GM23248 (cell line): ENCODE measurements at places on chromosomes 6 and 20.

- DNase-seq = no peak
Observed at GRCh38 chr20:58056921-58057686, 171.3 kb downstream of the ANKRD60 start.

DNA sequence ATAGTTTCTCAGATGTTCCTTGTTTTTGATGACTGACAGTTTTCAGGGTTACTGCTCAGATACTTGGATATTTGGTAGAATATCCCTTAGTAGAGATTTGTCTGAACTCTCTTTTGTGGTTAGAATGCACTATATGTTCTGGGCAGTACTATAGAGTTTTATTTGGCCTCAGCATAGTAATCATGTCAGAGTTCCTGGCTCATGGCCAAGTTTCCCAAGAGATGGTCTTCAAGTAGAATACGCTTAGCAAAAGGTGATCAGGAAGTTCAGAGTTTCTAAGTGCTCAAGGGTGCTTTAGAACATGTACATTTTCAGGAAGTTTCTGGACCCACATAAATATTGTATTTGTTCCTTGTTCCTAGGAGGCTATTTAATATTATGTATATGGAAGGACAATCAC, 1209.7 kb upstream of the GJE1 start:
- no peak for DNase-seq

GRCh38 chr6:25012657-25013056, 76.9 kb upstream of the RIPOR2 start:
- DNase-seq = peak; percentile 81

DNA sequence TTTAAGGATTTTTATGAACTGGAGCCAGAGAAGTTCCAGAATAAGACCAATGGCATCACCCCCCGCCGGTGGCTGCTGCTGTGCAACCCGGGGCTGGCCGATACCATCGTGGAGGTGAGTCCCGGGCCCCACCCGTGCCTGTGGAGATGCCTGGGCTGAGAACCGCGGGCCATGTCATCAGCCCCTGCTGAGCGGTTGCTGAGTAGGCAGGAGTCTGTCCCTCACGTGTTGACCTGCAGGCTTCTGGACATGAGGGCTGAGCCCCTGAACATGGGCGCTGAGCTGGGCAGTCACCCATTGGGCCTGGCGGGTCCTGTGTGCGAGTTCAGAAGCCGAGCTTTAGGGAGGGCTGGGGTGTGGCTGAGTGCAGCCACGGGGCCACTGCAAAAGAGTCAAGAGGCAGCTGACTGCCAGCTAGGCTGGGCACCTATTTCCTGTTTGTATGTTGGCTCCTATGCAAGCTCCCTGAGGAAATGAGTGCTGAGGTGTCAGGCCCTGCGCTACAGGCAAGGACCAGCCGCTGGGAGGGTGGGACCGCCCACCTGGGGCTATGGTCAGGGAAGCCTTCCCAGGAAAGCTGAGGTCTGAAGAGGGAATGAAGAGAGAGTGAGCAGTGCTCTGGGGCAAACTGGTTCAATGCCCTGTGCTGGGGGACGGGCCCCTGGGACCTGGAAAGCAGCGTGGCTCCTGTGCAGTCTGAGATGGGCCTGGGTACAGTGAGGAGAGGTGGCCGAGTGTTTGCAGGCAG, 34.3 kb downstream of the PYGB start:
- DNase-seq = no peak

DNA sequence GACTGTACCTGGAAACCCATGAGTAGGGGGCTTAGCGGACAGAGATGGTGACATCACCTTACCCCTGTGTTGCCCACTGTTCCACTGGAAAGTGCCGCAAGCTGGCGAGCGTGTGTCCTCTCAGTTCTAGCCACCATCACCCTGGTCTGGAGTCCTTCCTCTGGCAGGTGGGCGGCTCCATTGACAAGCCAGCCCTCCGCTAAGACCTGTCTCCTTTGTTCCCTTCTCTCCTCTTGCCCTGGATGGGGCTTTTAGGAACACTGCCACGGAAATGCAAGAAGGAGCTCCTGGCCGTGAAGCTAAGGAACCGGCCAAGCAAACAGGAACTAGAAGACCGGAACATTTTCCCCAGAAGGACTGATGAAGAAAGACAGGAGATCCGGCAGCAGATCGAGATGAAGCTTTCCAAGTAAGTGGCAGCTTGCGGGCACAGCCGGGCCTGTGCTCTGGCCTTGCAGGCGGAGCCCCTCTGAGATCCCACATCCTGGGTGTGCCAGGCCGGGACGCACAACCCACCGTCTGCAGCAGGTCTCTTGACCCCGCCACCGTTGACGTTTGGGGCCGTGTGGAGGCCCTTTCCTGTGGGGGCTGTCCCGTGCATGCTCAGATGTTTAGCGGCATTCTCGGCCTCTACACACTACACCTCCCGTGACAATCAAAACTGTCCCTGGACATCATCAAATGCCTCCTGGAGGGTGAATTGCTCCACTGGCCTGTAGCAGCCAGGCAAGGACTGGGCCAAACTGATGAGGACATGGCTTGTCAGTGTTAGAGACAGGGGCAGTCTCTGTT, 127.5 kb downstream of the SYCP2 start:
- DNase-seq = no peak

GRCh38 chr6:37122861-37123260, 47.1 kb upstream of the PIM1 start:
- DNase-seq = no peak

- DNase-seq = peak; percentile 29
Observed at GRCh38 chr20:58407201-58407873, 18.3 kb downstream of the VAPB start.

GRCh38 chr6:878179-878578, 185.2 kb upstream of the EXOC2 start:
- DNase-seq = no peak

DNA sequence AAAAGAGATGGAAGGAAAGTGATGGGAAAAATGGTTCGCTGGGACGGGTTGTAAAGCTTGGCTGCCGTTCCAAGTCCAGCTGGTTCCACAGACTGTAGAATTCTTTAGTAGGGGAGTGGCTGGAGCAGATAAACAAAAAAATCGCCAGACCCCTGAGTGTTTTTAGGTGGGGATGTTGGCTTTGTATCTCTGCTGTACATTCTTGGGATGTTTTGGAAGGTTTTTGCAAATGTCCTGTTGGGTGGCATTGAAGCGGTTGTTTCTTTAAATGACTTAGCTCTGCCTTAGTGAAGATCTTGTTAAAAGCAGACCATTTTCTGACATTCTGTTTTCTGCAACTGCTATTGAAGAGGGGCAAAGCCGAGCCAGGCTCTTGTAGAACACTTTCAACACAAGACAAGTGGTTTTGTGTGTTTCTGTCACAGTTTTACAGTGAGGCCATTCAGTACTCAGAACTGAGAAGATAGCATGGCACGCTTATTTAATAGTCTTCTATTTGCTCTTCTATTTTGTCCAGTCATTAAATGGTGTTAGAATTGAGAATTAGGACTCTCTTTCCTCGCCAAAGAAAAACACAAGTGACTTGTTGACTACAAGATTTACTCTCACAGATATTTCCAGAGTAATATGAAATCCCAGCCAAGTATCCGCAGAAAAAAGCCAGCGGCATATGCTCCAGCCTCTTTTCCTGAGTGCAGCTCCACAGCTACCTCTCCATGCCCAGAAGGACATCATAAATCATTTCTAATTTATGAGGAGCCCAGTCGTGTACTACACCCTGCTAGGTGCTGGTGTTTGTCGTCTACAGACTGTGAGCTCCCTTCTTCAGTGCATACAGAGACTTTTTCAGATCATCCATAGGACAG, 65.8 kb downstream of the PHACTR2 start:
- DNase-seq = peak; percentile 18

DNA sequence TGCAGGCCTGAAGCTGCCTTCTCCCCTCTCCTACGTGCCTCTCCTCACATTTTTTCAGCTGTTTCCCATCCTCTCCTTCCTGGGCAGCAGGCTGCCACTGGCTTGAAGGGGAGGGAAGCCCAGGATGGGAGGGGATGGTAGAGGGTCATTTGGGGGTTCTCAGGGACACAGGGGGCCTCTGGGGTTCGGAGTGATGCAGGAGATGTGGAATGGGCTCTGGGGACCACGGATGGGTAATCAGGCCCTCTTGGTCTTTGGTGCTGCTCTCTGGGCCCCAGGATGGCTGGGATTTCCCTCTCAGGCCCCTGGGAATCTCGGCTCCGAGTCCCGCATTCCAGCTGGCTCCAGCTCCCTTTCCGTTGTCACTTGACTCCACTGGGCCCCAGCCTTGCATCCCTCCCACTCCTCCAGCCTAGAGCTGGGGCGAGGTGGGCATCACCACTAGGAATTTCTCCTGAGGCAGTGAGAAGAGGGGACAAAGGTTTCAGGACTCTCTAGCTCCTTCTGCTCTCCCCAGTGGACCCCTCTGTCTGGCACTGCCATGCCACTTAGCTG, 2.0 kb upstream of the DDR1 start:
- DNase-seq = peak; percentile 9

GRCh38 chr6:15495375-15495901, 167.4 kb downstream of the DTNBP1 start:
- DNase-seq = peak; percentile 43

GRCh38 chr6:138973466-138974153, 14.4 kb downstream of the REPS1 start:
- DNase-seq = peak; percentile 64

DNA sequence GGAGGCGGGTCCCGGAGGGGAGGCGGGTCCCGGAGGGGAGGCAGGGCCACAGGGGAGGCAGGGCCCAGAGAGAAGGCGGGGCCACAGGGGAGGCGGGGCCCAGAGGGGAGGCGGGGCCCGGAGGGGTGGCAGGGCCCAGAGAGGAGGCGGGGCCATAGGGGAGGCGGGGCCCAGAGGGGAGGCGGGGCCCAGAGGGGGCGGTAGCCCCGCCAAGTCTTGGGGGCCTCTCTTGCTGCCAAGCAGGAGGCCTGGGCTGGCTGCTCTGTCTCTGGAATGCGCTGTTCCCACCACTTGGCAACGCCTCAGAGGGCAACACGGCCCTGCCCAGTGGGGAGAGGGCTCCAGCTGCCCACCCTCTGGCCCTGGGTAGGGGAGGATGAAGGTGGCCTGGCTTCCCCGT, 80.5 kb downstream of the YTHDF1 start:
- DNase-seq = no peak

- DNase-seq = no peak
Observed at GRCh38 chr20:34888468-34888867, 12.1 kb downstream of the ACSS2 start.

DNA sequence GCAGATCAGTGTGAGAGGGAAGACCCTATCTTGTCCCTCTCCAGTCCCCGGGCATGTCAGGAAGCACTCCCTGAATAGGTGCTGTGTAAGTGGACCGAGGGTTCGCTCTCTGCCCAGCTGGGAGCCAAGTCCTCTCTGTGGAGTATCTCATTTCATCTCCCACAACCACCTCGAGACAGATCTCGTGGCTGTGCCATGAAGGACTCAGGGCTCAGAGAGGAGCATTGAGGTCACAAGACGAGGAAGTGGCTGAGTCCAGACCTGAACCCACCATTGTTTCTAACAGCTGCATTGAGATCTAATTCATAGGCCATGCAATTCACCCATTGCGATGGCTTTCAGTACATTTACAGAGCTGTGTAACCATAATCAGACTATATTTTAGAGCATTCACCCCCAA, 34.7 kb upstream of the STX16 start:
- DNase-seq = no peak

DNA sequence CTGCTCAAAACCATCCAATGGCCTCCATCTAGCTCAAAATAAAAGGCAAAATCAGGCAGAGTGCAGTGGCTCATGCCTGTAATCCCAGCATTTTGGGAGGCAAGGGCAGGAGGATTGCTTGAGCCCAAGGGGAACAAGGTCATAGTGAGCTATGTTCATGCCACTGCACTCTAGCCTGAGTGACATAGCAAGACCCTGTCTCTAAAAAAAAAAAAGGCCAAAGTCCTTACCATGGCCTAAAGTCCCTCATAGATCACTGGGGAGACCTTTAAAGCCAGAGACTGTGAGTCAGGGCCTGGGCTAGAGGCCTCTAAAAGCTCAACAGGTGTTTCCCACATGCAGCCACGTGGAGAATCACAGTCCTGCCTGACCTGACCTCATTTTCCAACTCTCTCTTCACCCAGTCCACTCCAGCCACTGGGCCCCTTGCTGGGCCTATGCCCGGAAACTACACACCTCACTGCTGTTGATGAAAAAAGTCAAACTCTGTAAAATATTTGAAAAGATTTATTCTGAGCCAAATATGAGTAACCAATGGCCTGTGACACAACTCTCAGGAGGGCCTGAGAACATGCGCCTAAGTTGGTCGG, 28.2 kb upstream of the TAB2 start:
- DNase-seq = no peak

- DNase-seq = peak; percentile 99
Observed at GRCh38 chr20:57195469-57196100, 70.9 kb downstream of the BMP7 start.

- DNase-seq = no peak
Observed at GRCh38 chr6:10409731-10410206, 5.1 kb downstream of the TFAP2A start.

GRCh38 chr6:73943930-73944652, 248.1 kb downstream of the CD109 start:
- peak; percentile 26 for DNase-seq

- no peak for DNase-seq
Observed at GRCh38 chr6:133833949-133834359, 55.0 kb upstream of the TCF21 start.

DNA sequence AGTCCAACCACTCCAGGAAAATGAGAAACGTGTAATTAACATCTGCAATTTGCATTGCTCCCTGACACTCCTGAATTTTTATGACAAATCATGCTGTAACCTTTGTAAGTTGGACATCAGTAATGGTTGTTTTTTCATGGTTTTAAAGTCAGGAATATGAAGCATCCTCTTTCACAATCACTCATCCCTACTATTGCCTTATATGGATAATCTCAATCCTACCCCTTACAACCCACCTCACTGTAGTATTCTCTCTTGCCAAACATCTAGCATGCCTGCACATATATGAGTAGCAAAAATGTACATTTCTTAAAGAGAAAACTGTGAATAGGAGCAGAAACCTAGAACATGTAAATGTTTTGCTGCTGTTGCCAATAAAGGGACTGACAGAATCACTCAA, 729.5 kb downstream of the KIF16B start:
- no peak for DNase-seq

GRCh38 chr20:34445177-34446065, 70.8 kb upstream of the DYNLRB1 start:
- no peak for DNase-seq

- no peak for DNase-seq
Observed at GRCh38 chr20:12737900-12738299, 270.9 kb upstream of the SPTLC3 start.

- DNase-seq = no peak
Observed at GRCh38 chr6:163346497-163346961, 68.0 kb upstream of the QKI start.

GRCh38 chr6:134593442-134593841, 275.5 kb upstream of the SGK1 start:
- DNase-seq = no peak

DNA sequence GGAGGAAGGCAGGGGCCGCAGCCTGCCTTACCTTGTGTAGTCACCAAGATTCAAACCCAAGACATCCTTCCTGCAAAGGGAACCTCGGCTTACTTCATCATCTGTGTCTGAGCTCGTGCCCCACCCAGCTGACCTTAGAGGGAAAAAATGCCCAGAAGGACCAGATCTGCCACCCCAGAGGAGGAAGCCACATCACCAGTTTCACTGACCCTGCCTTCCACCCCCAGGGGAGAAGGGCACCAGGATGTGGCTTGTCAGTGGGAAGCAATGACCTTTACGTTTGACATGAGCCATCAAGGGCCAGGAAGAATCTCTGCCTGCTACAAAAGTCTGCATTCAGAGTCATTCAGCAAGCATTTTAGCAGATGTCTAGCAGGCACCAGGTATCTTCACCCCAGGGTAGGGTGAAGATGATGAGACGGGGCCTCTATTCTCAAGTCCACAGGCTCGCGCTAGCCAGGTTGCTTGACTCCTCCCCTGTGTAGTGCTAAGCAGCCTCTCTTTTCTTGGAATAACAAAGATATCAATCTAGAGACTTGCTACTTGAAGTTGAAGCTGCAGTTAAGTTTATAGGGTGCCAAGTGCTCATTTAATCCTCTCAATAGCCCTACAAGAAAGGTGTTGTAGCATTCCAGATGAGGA, 28.1 kb downstream of the HM13 start:
- DNase-seq = peak; percentile 76
